D341Med (cell line): ENCODE measurements at places on chromosomes 6 and 20.

GRCh38 chr6:11654876-11655275 is 117.3 kb downstream of the TMEM170B start:
- DNase-seq, result no peak

- no peak for DNase-seq
These were observed 117.4 kb upstream of the FRMD1 start for GRCh38 chr6:168196385-168196860.

GRCh38 chr6:122407712-122408111 is 8.3 kb downstream of the HSF2 start:
- no peak for DNase-seq

DNA sequence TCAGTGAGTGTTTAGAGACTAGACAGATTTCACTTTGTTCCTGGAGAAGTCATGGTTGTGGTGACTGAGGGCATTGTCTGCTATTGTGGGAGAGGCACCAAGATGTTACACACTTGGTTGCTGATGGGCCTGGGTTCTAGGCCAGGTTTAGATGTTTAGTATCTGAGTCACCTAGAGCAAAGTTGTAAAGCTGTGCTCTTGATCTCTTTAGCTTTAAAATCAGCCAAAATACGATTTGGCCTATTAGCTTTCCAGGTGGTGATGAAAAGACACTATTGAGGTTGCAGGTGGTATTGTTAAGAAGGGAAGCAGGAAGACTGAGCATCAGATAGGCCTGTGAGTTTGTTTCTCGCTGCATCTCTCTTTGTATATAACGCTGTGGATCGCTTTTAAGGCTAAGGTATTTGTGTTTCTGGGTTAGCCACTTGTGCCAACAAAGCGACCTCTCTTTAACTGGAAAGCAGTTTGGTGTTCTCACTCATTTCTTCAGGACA is 48.6 kb downstream of the FOXO3 start:
- DNase-seq, result no peak
